ENCODE measurements at places on chromosomes 11 and 22. TPM values are rescaled to one million over a fixed set of nuclear protein-coding genes. Genes with fewer than 3 reads are reported as not detected.
A peak's percentile ranks its signal among the peaks of the same experiment; 100 is the strongest.

GRCh38 chr22:32961497-32961896, 96.7 kb downstream of the SYN3 start:
- H3K27ac ChIP-seq, result no peak overlapping the region
- H3K36me3 ChIP-seq, result no peaks in the 10 kb centered on the region
- peaks cover 22% of the 10 kb centered on the region for H3K4me1 ChIP-seq
- H3K27me3 ChIP-seq, result no peaks in the 10 kb centered on the region
- DNase-seq, result peak; percentile 20

- peak overlapping the region; percentile 14 for H3K27ac ChIP-seq
- H3K36me3 ChIP-seq, result peaks cover 9% of the 10 kb centered on the region
- DNase-seq, result peak; percentile 82
- H3K27me3 ChIP-seq, result peaks cover 6% of the 10 kb centered on the region
- H3K4me3 ChIP-seq, result no peak overlapping the region
Measured at GRCh38 chr22:49967706-49968208, 7.2 kb downstream of the PIM3 start.

GRCh38 chr11:35954205-35954604, 10.3 kb downstream of the LDLRAD3 start:
- H3K36me3 ChIP-seq, result no peaks in the 10 kb centered on the region
- no peak for DNase-seq
- H3K27me3 ChIP-seq, result no peaks in the 10 kb centered on the region
- H3K4me1 ChIP-seq, result peaks cover 6% of the 10 kb centered on the region
- H3K27ac ChIP-seq, result no peak overlapping the region
- no peak overlapping the region for H3K4me3 ChIP-seq

DNA sequence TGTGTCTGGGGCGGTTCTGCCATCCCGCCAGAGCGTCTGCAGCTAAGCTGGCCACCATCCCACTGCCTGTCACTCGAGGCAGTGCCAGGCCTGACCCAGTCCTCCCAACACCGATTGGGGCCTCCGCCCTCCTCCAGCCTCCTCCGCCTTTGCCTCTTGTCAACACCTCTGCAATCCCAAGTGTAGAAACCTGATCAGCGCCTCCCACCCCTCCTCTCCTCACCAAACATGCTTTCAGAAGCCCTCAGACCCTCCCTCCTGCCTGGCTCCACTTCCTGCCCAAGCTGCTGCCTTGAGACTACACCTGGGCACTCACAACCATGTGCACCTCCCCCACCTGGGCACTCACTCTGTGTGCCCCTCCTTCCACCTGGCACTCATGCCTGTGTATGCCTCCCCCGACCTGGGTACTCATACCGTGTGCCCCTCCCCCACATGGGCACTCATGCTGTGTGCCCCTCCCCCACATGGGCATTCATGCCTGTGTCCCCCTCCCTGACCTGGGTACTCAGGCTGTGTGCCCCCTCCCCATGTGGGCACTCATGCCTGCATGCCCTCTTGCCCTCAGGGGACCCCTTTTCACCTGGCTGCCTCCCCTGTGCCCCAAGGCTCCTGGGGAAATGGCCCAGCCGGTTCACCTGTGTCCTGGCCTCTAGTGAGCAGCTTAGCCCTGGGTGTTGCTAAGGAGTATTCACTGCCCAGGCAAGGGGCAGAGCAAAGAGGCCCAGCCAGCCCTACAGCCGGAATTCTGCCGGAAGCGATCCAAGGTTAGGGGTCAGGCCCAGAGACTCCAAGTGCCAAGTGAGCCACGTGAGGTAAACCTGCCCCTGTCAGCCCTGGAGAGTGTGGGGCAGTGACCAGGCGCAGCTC, 5.5 kb upstream of the IFITM10 start:
- H3K4me3 ChIP-seq, result no peak overlapping the region
- H3K4me1 ChIP-seq, result peaks cover 18% of the 10 kb centered on the region
- H3K27ac ChIP-seq, result peak overlapping the region; percentile 45
- H3K27me3 ChIP-seq, result no peaks in the 10 kb centered on the region
- peaks cover 88% of the 10 kb centered on the region for H3K36me3 ChIP-seq

DNA sequence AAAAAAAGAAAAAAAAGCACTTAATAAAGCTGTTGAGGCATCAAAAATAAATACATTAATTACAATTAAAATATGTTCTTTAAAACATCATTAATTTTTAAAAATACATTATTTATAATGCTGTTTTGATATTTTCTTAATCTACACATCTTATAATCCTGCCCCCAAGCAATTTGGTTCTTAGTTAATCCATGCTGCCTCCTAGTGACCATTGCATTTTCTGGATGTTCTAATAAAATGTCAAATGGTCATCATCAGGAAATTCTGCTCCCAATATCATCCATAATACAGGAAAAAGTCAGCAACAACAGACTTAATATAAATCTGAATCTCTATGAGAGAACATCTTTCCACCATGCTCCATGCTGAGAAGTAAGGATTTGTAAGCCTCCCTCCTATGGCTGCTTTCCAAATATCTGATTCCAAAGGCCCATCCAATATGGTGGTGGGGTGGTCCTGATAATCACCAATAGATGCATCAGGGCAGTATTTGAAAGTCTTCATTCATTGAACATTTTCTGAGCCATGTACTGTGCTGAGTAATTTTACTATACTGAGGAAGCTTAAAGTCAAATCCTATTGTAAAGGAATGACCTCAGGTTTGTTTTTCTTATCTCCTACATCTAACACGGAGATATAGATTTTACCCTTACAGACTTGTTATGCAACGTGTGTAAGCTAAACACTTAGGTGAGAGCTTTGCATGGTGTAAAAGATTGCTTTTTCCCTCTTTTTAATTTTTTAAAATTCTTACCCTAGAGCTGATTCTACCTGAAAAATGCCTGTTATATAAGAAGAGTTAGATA, 124.7 kb upstream of the BMAL1 start:
- no peak overlapping the region for H3K4me3 ChIP-seq
- no peak overlapping the region for H3K27ac ChIP-seq
- no peak for DNase-seq
- no peaks in the 10 kb centered on the region for H3K4me1 ChIP-seq
- H3K36me3 ChIP-seq, result no peaks in the 10 kb centered on the region

The TIGD3 gene
- total RNA-seq, result not detected

GRCh38 chr11:67409781-67410368, 5.6 kb upstream of the CARNS1 start:
- H3K4me1 ChIP-seq, result peaks cover 4% of the 10 kb centered on the region
- DNase-seq, result no peak

The VWCE gene
- total RNA-seq, result 1.2 TPM

The BDNF gene
- 1.4 TPM for total RNA-seq

DNA sequence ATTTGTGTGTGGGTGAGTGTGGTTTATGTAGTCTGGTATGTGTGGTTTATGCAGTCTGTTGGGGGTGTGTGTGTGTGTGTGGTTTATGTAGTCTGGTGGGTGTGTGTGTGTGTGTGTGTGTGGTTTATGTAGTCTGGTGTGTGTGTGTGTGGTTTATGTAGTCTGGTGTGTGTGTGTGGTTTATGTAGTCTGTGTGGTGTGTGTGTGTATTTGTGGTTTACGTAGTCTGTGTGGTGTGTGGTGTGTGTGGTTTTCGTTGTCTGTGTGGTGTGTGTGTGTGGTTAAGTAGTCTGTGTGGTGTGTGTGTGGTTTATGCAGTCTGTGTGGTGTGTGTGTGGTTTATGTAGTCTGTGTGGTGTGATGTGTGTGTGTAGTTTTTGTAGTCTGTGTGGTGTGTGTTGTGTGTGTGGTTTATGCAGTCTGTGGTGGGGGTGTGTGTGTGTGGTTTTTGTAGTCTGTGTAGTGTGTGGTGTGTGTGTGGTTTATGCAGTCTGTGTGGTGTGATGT, 26.2 kb upstream of the PARVG start:
- peak; percentile 51 for DNase-seq
- no peaks in the 10 kb centered on the region for H3K4me1 ChIP-seq
- H3K27me3 ChIP-seq, result no peaks in the 10 kb centered on the region
- no peak overlapping the region for H3K4me3 ChIP-seq

DNA sequence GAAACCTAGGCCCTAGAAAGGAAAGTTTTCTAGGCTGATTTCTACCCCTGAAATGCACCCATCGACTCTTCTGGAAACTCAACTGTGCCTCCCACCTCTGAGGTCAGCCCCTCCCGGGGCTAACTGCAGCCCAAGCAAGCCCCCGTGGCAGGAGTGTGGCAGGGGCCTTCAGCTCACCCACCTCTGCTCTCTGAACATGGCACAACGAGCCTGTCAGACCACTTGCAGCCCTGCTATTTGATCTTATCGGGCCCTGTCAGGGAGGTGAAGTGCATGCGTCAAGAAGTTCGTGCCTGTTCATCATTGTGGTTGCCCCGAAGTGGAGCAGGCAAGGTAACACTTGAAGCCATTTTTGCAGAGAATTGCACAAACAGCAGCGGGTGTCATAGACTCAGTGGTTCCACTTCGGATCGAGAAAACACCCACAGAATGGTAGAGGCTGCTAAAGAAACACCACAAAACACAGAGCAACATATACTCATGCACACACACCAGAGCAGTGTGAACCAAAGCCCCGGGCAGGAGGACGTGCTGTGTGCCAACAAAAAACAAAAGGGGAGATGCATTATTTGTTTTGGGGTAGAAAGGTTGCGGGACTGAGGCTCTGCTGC, 262.7 kb downstream of the ETS1 start:
- no peak overlapping the region for H3K27ac ChIP-seq
- H3K27me3 ChIP-seq, result no peaks in the 10 kb centered on the region
- H3K4me1 ChIP-seq, result no peaks in the 10 kb centered on the region
- no peak overlapping the region for H3K4me3 ChIP-seq

The C1QTNF4 gene
- total RNA-seq, result 0.40 TPM

The PNPLA5 gene
- total RNA-seq, result not detected

DNA sequence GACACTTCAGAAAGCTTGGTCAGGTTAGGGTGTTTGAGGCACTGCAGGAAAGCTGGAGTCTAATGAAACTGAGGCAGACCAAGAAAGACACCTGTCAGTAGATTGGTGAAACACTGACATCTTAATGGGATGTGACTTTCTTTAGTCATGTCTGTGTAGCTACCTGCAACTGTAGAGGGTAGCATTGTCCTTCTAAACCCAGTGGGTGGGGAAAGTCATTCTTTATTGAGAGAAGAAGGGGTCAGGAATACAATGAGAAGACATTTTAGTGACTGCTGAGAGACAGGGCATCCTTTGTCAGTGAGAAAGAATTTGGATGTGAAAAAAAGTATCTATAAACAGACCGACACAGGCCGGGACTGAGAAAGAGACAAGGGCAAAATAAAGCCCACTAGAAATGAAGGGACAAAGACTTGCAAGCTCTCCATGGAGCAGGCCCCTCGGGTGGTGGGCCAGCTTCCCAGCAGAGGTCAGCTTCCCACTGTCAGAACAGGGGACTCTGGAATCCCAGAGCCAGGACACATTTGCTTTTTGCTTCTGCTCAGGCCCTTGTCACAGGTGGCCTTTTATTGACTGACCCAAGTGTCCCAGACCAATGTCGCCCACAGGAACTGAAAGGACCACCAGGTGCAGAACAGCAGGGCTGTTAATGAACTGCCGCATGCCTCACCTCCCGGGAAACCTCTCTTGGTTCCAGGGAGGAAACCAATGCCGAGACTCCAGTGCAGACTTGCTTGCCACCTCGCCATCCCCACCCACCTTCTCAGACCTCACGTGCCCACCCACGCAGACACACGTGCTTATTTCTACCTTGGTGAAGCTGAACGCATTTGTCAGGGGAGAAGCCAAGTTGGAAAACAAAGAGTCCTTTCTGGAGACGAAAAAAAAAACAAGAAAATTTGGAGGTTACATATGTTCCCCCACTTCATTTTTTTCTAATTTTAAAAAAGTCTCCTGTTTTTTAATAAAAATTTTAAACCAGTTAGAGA, 212.8 kb downstream of the TENM4 start:
- no peak for DNase-seq
- no peaks in the 10 kb centered on the region for H3K36me3 ChIP-seq
- H3K27me3 ChIP-seq, result no peaks in the 10 kb centered on the region
- no peak overlapping the region for H3K4me3 ChIP-seq
- no peak overlapping the region for H3K27ac ChIP-seq

The RBMXL2 gene
- 0.09 TPM for total RNA-seq

The OR8G1 gene
- total RNA-seq, result not detected

GRCh38 chr11:68938816-68939582, 35.3 kb downstream of the IGHMBP2 start:
- no peak overlapping the region for H3K27ac ChIP-seq
- no peaks in the 10 kb centered on the region for H3K4me1 ChIP-seq
- peaks cover 12% of the 10 kb centered on the region for H3K36me3 ChIP-seq
- DNase-seq, result no peak
- H3K27me3 ChIP-seq, result no peaks in the 10 kb centered on the region
- H3K4me3 ChIP-seq, result no peak overlapping the region

The SHANK3 gene
- total RNA-seq, result 17.1 TPM

DNA sequence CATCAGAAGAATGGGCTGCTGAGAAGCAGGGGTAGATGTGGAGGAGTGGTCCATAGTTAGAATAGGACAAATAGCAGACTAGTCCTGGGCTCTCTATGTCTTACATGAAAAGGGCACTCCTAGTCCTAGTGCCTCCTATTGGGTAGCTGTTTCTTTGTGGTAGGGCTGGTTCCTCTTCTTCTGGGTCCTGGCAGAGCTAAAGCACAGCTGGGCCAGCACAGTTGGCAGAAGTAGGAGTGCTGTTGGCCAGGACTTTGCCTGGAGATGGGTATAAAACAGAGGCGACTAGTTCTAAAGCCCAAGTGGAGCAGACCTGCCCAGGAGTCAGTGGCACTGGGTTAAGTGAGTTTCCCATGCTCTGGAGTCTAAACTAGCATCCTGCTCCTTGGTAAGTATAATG, 55.2 kb downstream of the PPFIBP2 start:
- no peaks in the 10 kb centered on the region for H3K27me3 ChIP-seq
- no peaks in the 10 kb centered on the region for H3K36me3 ChIP-seq
- H3K27ac ChIP-seq, result no peak overlapping the region
- no peak overlapping the region for H3K4me3 ChIP-seq
- DNase-seq, result no peak
- H3K4me1 ChIP-seq, result peaks cover 5% of the 10 kb centered on the region

- DNase-seq, result peak; percentile 68
- no peak overlapping the region for H3K27ac ChIP-seq
- H3K4me3 ChIP-seq, result no peak overlapping the region
- no peaks in the 10 kb centered on the region for H3K27me3 ChIP-seq
- H3K4me1 ChIP-seq, result peaks cover 17% of the 10 kb centered on the region
Measured at GRCh38 chr11:96197103-96197502, 145.9 kb downstream of the MAML2 start.

- no peaks in the 10 kb centered on the region for H3K27me3 ChIP-seq
- no peak for DNase-seq
- no peaks in the 10 kb centered on the region for H3K4me1 ChIP-seq
Measured at GRCh38 chr11:124945826-124946225, 8.2 kb upstream of the CCDC15 start.

DNA sequence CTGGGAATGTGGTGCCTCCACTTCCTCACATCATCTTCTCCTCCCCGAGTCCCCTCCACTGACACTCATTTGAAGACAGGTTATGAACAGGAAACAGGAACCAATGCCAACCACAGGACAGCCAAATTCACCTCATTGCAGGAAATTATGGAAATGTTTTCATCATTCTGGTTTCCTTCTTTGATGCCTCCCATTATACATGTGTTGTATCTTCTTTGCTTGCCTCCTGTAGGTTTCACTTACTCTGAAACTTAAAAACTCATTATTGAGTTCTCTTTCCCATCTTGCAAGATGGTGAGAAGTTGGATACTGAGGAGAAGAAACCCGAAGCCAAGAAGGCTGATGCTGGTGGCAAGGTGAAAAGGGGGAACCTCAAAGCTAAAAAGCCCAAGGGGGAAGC, 108.5 kb downstream of the PHF21B start:
- peak; percentile 7 for DNase-seq
- H3K27ac ChIP-seq, result no peak overlapping the region
- H3K36me3 ChIP-seq, result no peaks in the 10 kb centered on the region
- no peaks in the 10 kb centered on the region for H3K27me3 ChIP-seq
- H3K4me3 ChIP-seq, result no peak overlapping the region
- H3K4me1 ChIP-seq, result no peaks in the 10 kb centered on the region

The GAL gene
- 0.61 TPM for total RNA-seq

The CNTF gene
- total RNA-seq, result 1.3 TPM

The APOL3 gene
- 46.6 TPM for total RNA-seq

GRCh38 chr11:811446-812245, 1.9 kb downstream of the RPLP2 start:
- no peak for DNase-seq
- H3K27me3 ChIP-seq, result no peaks in the 10 kb centered on the region
- H3K36me3 ChIP-seq, result peaks cover 14% of the 10 kb centered on the region

The FAM180B gene
- not detected for total RNA-seq
